Stimulated activated CD4-positive, alpha-beta T cell treated with anti-CD3 and anti-CD28 coated beads, Interleukin-2, amount 100 ng/mL, for 4 hours (primary cell): ENCODE measurements at places on chromosomes 16 and 17.

- DNase-seq = no peak
Observed at GRCh38 chr16:65218348-65218747, 96.5 kb upstream of the CDH11 start.

GRCh38 chr16:66578651-66579531 is at the start of gene CMTM2:
Gene CMTM2 (plus strand): TSS chr16:66579463. CDS start chr16:66579608, 145 bp downstream.
- no peak for DNase-seq

GRCh38 chr17:60993497-60993896 is 315.8 kb downstream of the BCAS3 start:
- DNase-seq = no peak

DNA sequence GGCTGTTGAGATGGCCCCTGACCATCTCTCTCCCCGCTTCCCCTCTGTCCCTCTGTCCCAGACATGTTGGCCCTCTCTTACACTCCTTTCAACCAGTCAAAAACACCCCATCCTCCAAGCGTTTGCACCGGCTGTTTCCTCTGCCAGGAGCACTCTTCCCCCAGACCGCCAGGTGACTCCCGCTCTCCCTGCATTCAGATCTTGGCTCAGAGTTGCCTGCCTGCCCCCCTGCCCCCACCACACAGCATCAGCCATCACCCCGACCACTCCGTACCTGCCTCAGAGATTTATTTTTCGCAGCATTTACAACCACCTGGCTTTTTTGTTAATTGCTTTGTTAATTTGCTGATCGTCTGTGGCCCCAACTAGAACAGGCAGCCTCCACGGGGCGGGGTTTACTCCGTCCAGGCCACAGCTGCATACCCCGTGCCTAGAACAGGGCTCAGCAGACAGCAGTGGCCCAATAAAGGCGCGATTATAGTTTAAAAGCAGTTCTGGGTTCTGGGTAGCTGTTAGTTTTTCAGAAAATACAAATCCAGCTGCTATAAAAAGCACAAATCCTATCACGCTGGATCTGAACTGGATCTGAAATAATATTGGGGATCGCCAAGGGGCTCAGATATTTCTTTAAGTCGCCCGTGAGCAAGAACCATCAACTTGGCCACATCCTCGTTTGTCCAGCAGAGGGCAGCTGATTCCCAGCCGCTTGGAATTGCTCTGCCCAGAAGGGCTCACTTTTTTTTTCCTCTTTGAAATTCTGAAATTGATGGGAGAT is 173.6 kb downstream of the IRF8 start:
- DNase-seq = peak; percentile 9

DNA sequence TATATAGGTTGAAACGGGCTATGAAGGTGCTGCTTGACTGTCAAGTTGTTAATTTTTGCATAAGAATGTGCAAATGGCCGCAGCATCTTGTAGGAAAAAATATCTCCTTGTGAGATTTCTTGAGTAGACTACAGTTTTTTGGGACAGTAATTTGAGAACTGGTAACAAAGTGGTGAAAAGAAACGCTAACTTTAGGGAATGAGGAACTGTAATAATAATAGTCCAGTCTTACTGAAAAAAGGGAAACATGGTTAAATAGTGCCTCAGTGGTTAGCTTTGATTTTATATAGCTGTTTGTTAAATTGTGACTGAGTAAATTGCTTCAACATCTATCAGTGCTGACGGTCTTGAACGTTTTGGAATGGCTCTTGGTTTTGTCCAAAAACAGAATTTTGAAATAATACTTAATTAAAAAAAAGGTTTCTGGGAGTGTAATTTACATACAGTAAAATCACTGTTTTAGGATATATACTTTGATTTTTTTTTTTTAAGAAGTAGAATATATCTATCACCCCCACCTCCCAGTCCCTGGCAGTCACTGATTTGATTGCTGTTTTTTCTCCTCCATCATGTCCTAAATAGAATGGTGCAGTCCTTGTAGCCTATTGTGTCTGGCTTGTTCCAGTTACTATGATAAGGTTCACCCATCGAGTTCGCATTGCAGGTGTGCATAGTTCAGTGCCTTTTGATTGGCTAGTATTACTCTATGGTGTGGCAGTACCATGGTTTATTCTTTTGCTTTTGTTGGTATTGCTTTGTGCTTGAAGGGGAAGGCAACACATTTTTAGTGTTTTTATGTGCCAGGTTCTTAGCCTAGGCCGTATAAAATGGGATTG is 2.8 kb downstream of the HAPSTR1 start:
- DNase-seq = no peak

GRCh38 chr16:10558305-10558704 is 22.1 kb downstream of the EMP2 start:
- no peak for DNase-seq

- DNase-seq = no peak
Observed at GRCh38 chr17:66829386-66829864, 5.5 kb upstream of the CACNG5 start.

DNA sequence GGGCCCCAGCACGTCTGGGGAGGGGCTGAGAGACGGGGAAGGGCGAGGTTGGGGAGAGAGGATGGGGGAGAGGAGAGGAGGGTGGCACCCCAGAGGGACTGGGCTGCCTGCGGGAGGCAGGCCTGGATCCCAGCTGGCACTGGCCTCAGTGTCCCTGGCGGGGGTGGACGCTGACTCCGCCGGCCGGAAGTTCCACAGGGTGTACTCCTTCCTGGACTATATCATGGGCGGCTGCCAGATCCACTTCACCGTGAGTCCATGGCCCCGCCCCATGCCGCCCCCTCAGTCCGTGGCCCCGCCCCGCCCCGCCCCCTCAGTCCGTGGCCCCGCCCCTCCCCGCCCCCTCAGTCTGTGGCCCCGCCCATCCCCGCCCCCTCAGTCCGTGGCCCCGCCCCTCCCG is 11.3 kb downstream of the CPNE7 start:
- DNase-seq = no peak

GRCh38 chr17:81243333-81243664 is 4.2 kb downstream of the NDUFAF8 start:
- no peak for DNase-seq

DNA sequence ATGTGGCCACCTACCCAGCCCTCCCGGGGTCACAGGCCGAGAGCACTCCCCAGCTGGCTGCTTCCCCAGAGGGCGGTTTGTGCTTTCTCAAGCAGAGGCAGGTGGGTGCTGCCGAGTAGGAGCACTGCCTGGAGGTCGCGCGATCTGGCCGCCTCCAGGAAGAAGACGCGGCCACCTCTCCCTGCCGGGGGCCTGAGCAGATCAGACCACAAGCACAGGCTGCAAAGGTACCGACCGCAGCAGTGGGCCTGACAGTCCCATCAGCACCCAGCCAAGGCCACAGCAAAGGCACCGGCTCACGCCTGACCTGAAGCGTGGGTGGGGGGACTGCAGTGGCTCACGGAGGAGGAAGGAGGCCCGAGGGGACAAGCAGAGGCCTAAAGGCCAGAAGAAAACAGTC is 15.2 kb upstream of the IGFALS start:
- DNase-seq = no peak

DNA sequence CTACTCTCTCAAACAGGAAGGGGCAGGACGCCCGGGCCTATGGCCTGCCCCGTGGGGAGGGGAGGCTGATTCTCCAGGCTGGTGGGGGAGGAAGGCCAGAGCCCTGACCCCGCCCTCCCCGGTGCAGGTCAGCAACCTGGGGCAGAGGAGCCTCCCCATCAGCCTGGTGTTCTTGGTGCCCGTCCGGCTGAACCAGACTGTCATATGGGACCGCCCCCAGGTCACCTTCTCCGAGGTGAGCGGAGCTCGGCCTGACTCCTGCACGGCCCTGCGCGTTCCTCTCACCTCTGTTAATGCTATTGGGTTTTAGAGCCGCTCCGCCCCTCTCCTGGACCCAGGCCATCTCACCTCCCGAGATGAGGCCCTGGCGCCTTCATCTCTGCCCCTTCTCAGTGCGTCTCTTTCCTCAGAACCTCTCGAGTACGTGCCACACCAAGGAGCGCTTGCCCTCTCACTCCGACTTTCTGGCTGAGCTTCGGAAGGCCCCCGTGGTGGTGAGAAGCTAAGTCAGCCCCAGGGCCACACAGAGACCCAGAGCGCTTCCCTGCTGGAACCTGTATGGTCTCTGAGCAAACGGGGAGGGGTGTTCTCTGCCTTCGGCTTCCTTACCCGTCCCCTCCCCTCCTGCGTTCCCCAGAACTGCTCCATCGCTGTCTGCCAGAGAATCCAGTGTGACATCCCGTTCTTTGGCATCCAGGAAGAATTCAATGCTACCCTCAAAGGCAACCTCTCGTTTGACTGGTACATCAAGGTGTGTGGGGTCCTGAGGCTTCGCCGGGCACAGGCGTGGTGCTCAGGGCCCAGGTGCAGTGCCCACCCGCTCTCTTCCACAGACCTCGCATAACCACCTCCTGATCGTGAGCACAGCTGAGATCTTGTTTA is 25.1 kb upstream of the ITGAX start:
- DNase-seq = no peak

DNA sequence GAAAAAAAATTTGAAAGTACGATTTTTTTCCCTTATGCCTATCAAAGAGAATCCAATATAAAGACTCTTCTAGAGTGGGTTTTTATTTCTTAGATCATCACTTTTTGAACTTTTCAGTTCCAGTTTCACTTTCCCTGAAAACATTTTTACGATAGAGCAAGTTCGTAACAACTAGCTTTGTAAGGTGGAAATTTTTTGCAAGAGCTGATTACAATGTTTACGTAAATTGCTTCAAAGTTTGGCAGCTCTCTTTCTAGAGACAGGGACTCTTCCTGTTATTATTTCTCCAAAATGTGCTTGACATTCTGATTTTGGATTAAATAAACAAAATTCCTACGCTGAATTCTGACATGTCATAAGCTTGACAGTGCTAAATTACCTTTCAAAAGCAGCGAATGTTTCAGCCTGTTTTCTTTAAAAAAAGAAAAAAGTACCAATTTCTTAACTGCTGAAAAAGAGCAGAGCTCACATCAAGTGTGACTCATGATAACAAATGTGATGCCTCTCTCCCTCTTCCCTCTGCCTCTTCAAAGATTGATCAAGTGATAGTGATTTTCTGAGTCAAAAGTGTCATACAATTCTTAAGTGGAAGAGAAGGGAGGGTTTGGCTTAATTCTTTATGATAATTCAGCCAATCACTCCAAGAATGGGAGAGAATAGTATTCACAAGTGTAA is 175.2 kb downstream of the KCNJ2 start:
- DNase-seq = no peak

GRCh38 chr17:68606451-68607307 is 5.5 kb upstream of the FAM20A start:
- no peak for DNase-seq

GRCh38 chr16:26905336-26905735 is 161.4 kb upstream of the C16orf82 start:
- DNase-seq = no peak

DNA sequence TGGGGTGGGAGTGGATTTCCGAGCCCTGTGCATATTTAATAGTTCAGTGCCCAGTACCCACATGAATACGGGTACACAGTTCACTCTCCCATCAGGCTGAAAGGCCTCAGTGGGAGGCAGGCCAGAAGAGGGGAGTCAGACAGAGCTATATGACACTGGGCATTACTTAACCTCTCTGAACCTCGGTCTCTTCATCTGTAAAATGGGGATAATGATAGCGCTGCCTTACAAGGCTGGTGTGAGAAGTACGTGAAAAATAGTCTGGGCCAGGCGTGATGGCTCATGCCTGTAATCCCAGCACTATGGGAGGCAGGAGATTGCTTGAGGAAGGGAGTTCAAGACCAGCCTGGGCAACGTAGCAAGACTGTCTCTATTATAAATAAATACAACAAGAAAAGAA is 3.6 kb downstream of the GPRC5B start:
- no peak for DNase-seq

GRCh38 chr17:47942096-47942510 is 732 bp downstream of the PNPO start:
- no peak for DNase-seq

GRCh38 chr17:2952174-2952845 is 111.1 kb downstream of the OR1D5 start:
- no peak for DNase-seq

DNA sequence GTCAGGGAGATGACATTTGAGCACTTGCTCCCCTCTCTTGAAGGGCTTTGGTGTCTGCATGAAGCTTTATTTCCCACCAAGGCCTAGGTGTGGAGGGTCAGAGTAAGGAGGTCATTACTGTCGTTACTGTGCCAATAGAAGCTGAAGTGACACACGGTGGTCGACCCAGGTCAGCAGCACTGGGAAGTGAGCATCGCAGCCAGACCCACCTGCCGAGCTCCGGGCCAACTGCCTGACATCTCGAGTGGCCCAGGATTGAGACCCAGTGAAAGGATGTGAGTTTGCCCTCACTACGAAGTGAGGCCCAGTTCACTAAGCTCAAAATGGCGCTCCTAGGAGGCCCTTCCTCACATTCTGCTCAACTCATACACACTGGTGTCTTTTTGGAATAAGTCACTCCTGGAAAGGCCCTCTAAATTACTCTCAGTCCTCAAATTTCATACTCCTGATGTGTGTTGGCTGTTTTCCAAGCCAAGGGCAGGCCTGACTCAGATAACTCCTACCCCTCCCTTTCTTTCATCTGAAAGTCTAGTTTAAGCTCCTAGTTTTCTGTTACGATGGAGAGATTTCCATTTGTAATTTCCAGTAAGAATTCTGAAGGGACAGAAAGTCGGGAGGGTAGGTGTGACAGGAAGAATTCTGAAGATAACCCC is 200.4 kb downstream of the LGALS9B start:
- no peak for DNase-seq

GRCh38 chr16:8966817-8967131 is 3.1 kb upstream of the USP7 start:
- no peak for DNase-seq

DNA sequence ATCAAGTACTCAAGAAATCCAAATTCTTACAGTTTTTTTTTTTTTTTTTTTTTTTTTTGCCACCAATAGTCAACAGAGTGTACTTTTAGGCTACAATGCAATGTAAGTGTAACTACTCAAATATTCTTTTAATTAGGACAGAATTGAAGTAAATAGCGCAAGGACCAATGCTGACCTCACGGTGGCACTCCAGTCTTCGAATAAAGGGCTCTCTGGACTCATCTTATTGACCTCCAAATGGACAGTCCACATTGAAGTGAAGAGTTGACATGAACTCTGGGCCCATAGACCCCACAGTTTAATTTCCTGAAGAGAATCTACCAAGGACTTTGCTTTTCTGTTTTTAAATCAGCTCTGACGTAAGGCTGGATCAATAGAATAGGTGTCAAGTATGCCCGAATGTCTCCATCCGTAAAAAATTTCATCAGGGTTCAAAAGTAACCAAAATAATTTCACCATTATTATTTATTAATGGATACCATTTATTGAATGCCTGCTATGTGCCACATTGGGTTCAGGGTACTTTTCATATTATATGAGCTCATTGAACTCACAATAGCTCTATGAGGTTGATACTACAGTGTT is 7.3 kb upstream of the DDX52 start:
- no peak for DNase-seq
